ENCODE measurements at places on chromosomes 16 and 17.

- no peak for DNase-seq
Observed at GRCh38 chr16:60655514-60656153, 1380.6 kb downstream of the CDH8 start.

DNA sequence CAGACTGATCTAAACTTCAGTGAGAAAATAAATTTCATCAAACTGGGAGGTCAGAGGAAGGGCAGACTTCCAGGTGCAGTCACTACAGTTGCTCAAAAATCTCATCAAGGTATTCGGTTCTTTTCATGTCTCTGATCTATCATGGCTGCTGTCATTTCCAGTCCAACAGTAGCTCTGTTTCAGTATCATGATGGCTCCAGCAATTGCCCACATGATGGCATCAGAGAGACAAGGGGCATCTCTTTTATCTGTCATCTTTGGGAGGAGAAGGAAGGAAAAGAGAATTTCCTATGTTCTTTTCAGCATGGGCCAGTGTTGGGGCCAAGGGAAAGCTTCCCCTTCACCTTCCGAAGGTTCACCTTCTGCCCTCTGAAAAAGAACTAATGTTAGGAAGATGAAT is 504.9 kb upstream of the HSBP1 start:
- DNase-seq: no peak

GRCh38 chr17:77884019-77884418 is 74.5 kb upstream of the TNRC6C start:
- DNase-seq: peak; percentile 46

DNA sequence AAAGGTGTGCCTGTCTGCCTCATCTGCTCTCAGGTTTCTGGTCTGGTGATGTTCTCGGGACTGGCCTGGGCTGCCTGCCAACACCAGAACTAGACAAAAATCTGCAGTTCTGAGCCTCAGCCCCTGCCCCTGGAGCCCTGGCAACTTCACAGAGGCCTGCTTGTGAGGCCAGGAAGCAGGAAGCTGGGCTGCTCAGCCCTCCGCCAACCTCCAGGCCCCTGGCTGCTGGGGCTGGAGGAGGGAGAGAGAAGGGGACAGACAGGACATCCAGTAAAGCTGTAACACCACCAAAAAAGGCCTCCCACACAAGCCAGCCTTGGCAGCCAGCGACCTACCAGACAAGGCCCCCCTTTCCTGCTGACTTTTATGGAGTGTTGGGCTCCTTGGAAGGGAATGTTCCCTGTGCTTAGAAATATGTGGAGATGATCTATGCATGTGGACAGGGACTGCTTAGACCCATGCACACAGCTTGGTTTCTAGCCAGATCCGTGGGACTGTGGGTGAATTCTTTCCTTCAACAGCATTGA is 157.6 kb downstream of the XYLT1 start:
- no peak for DNase-seq

DNA sequence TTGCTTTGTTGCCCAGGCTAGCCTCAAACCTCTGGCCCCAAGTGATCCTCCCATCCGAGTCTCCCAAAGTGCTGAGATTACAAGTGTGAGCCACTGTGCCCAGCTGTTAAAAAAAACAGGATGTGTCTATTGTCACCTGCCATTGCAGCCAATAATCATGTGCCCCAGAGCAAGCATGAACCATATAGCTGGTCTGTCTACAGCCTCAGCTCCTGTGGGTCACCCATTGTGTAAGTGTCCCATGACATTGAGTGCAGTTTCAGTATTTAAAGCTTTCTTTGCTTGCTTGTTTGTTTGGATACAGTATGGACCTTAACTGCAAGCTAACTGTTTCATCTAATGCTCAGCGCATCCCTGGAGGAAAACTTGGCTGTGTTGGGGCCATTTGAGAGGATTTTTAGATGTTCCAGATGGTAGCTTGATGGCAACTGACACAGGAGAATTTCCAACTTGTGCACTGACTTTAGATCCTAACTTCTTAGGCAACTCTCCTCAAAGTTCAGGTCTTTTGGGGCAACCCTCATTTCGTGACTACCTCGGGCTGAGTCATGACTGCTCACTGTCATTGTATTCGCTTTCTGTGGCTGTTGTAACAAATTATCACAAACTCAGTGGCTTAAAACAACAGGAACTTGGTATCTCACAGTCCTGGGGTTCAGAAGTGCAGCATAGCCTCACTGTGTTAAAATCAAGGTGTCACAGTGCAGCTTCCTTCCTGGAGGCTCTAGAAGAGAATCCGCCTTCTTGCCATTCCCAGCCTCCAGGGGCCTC is 30.3 kb upstream of the ADORA2B start:
- DNase-seq: no peak

- DNase-seq: no peak
Observed at GRCh38 chr17:6994118-6994598, 1.7 kb upstream of the ALOX12 start.

DNA sequence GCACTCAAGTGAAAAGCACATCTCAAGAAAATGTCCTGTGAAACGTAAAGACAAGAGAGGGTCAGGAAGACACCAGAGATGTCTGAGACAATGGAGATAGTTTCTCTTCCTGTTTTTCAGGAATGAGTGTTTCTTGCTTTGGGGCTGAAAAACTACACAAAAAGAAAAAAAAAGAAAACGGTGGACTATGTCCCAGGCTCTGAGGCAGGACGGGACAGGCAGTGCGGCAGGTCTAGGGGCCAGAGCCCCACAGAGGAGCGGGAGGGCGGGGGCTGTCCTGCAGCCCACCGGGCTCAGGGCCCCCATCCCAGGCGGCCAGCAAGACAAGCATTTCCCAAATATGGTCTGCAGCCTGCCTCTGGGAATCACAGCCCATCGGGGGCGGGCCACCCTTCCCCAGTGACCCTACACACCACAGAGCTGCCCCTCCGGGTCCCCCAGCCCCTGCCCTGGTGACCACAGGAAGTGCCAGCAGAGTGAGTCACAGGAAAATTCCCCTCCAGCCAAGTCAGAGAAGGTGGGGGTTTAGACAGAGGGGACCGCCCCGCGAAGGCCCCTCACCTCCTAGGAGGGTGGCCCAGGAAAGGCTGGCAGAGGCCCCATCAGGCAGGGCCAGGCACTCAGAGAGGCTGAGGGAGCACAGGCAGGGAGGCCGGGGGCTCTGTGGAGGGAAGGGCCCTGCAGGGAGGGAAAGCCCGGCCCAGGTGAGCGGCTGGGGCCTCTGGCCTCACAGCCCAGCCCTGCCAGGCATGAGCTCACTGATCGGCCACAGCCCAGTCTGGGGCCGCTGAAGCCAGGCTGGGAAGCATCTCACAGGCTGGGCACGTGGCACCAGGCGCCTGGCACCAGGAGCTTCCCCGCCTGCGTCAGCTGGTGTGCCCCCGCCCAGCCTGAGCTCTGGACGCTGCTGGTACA is 6.3 kb downstream of the BCAR1 start:
- no peak for DNase-seq

- DNase-seq: peak; percentile 49
Observed at GRCh38 chr16:57795431-57795878, 6.8 kb downstream of the KIFC3 start.

- peak; percentile 48 for DNase-seq
Observed at GRCh38 chr17:48626245-48627117, at the start of gene HOXB9. Gene HOXB9 (minus strand): TSS chr17:48626358. CDS start chr17:48626269, 89 bp downstream.

GRCh38 chr16:53968454-53968853 is 264.5 kb downstream of the FTO start:
- no peak for DNase-seq

- no peak for DNase-seq
Observed at GRCh38 chr16:9909072-9909825, 273.0 kb downstream of the GRIN2A start.

DNA sequence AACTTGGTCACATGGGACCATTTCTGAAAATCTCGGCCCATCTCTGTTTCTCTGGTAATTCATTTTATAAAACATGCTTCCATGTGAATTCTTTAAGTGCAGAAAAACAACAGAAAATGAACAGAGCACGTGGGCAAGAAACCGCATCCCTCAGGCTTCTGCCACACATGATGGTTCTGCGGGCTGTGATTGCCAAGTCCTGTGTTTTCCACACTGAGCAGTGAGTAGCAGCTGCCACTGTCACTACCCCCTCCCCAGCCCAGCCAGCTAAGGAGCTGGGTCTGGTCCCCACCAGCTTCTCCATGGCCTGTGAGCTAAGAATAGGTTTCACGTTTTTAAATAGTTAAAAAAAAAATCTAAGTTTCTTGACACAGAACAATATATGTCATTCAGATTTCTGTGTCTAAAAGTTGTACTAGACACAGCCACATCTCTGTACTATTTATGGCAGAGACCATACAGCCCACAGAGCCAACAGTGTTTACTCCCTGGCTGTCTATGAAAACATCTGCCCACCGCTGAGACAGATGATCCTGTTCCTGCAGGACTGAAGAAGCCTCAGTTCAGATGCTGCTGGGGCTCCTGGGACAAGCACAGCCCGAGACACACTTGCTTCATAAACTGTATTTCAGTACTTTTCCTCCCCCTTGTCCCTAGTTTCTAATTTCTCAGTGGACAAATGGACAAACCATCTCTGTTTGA is 41.5 kb downstream of the USP22 start:
- no peak for DNase-seq

DNA sequence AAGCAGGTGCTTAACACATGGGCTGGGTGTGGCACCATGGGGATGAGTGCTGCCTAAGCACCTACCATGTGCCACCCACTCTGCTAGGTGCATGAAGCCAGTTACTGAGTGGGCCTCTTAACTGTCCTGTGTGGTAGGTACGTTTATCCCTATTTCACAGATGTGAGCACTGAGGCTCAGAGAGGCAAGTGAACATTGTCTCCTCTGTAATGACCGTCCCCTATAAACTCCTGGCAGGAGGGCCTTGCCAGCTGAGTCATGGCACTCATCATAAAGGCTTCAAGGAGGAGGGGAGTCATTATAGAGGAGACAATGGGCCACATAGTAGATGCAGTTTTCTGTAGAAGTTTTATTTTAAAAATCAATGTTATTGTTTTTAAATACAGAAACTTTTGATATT is 79.1 kb downstream of the RAB11FIP4 start:
- DNase-seq: no peak

- DNase-seq: no peak
Observed at GRCh38 chr17:917391-917811, 62.2 kb downstream of the NXN start.

- DNase-seq: no peak
Observed at GRCh38 chr16:84406006-84406963, 37.9 kb downstream of the ATP2C2 start.

DNA sequence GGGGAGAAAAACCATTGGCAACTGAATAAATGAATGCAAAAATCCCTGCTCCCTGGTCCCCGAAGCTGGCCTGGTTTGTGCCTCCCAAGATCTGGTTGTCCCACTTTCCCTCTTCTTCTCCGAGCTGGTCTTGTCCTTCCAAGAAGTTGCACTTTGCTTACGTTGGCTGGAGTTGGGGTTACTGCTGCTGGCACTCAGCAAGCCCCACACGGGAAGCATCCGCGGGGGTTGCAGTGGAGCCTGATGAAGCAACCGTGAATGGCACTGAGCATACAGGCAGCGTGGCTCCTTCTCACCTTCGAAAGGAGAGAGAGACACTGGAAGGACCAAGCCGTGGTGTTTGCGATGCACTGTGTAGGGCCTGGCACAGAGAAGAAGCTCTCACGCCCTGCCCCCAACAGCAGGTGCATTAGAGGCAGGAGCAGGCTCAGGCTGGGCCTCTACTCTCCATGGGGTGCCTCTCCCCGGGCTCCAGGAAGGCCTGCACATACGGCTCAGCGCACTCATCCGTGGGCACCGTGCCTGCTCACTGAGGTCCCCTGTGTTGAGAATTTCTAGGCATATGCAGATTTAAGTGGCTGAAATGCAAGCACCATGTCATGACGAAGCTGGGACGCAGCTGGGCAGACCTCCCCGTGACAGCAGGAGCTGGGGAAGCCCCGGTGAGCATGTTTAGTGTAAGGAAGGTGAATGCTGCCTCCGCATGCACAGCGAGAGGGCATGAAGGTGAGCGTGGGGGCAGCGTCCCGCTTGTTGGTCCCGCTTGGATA is 12.1 kb downstream of the CA5A start:
- no peak for DNase-seq

GRCh38 chr17:80599546-80600305 is 55.1 kb downstream of the RPTOR start:
- DNase-seq: no peak

DNA sequence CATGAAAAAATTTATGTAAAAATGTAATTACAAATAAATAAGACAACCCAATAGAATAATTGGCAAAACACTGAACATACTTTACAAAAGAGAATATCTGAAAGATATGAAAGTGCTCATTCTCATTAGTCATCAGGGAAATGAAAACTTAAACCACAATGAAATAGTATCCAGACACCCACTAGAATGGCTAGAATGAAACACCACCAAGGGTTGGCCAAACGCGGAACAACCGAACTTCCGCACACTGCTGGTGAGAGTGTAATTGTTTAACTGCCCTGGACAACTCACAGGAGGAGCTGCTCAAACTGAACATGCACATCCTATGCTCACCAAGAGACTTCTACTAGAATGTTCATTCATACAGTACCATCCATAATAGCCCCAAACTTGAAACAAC is 5.8 kb upstream of the ZDHHC7 start:
- peak; percentile 48 for DNase-seq

GRCh38 chr17:15892731-15893657 is 51.9 kb upstream of the ADORA2B start:
- no peak for DNase-seq

DNA sequence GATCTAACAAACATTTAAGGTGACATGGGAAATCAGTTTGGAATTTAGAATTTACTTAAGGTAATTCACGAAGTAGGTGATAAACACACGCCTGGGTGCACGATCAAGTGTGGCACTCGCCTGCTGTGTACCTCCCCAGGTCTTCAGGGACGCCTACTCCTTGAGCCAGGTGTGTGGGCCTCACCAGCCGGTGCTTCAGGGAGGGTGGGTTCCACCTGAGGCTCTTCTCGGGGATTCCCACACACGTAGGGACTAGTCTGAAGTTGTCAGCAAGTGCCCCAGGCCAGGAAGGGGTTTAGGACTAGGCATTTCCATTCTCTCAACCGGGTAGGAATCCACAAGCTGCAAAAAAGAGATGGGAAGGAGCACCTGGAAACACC is 9.8 kb upstream of the NAT9 start:
- no peak for DNase-seq

DNA sequence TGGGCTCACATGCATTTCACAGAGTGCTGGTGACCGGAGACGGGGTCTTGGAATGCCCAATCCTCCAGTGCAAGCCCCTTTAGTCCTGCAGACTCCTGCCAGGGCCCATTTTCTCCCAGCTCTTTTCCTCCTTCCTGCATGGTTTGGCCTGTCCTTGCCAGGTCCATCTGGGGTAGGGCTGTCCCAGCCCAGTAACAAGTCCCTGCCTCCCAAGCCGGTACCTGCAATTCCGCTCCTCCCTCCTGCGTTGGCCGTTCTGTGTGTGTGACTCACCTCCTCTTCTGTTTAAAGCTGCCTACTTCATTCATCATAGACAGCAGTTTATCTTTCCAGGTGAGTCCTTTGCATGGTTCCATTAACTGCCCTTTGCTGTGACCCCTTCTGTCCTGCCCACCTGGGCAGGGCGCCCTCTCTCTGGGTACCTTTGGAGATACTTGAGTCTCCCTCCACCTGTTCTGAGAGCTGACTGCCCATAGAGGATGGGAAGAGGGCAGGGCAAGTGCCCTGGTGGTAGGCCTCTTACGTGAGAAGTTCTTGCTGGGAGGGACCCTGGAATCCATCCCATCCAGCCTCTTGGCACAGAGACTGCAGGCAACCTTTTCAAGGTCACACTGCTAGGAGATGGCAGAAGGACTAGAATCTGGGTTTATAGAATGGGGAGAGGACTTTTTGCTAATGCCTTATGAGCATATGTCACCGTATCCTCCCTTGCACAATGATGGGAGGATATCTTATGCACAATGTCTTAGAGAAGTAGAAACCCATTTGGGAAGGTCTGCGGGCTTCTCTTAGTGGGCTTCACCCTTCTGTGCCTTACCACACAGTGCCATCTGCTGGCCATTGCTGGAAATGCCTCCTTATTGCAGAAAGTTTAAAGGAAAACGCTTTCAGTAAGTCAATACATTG is 29.7 kb upstream of the LGALS9 start:
- DNase-seq: peak; percentile 70

GRCh38 chr17:79531191-79532095 is 79.4 kb downstream of the RBFOX3 start:
- no peak for DNase-seq

All from CD4-positive, alpha-beta T cell treated with Interferon alpha-2 for 1 hour (primary cell).